ENCODE measurements at places on chromosomes 3 and 15.
A peak's percentile ranks its signal among the peaks of the same experiment; 100 is the strongest.

DNA sequence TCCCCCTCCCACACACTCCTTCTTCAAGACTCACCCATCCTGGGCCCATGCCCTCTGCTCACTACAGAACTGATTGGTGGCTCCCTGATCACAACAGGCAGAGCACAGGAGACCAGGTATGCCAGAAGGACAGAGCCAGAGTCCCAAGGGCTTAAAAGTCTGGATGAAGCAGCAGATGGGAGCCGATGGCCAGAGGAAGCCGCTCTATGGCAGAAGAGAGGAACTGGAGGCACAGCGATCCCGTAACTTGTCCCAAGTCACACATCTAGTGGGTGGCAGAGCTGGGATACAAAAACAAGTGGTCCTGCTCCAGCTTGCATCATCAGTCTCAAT lies 20.7 kb downstream of the ITGA11 start:
- DNase-seq = no peak

DNA sequence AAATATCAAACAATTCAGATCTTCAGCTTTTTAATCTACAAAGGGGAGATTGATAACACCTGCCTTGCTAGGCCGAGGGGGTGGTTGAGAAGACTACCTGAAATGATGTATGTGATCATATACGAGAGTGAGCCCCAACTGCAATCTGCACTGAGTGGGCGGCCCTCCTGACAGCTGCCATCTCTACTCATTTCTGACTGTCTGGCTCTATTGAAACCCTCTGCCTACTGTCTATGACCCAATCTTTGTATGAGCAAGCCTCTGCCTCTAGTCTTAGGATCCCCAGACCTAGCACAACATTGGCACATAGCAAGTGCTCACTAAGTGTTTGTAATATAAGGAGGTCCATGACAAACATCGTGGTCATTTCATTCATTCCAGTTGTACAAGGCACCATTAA lies 144.4 kb upstream of the NR2F2 start:
- DNase-seq = no peak

DNA sequence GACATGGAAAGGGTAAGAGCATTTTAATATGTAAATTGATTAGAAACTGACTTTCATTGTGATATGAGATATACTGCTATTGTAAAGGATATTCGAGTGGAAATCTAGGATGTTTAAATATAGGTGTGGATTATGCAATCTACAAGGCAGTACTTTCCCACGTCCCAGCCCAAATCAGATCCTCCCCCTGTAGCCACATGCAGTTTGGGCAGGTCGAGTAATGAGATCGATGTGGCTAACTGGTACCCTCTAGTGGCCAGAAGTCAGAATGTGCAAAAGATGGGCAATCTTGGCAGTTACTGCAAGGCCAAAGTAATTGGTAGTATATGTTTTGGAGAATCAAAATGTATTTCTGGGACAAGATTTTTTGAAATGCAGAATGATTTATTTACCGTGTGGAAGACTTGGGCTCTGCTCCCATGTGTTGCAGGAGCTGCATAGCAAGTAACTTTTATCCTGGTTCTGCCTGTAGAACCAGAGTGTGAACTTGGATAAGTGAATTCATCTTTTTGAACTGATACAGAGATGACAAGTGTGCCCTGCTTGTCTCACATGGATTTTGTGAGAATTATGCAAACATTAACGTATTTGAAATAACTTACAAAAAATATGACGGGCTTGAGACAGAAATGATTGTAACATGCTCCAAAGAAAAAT lies 94.5 kb upstream of the ADAMTSL3 start:
- DNase-seq = peak; percentile 86

DNA sequence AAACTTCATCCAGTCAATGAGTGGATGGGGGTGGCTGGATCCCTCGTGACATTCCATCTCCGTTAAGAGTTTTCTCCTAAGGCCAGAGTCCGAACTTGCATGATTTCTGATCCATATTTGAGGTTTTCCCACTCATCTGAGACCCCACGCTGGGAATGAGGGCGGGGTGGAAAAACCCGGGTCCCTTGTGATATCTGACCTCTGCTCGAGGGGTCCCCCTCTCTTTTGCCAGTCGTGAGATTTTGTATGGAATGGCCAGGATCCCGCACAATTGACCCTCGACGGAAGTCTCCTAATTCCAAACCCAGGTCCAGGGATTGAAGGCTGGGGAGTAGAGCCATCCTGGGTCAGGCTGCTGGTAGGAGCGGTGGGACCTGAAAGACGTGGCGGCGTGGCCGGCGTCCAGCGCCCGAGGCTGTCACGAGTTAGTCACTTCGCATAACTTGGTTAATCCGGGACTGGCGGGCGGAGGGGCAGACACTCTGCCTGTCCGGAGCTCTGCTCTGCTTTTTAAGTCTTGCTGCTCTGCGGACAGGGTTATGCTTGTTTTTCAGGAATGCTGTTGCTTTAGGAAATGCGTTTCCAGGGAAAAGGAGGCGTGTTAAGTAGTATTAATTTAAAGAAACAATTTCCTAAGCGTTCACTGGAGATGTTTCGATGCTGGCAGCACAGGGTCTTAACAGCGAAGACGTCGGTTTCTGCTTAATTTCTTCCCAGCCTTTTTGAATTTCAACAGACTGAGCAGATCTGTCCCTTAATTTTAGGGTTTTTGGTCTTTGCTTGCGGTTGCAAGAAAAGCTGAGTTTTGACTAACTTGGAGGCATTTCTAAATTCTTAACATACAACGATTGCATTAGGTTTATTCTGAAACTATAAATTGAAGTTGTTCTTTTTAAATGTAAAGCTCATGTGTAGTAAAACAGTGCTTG lies 69.7 kb upstream of the LRRFIP2 start:
- DNase-seq = peak; percentile 67

- no peak for DNase-seq
Observed at GRCh38 chr3:45826908-45827307, 15.0 kb downstream of the LZTFL1 start.

GRCh38 chr3:106092792-106093191 lies 224.0 kb upstream of the CBLB start:
- DNase-seq = no peak

All from RWPE1 (cell line).